Natural killer cell (primary cell): ENCODE measurements at places on chromosomes 16 and 17. TPM values are rescaled to one million over a fixed set of nuclear protein-coding genes. Genes with fewer than 3 reads are reported as not detected.

GRCh38 chr16:85571563-85571812 is 41.6 kb upstream of the GSE1 start:
- no peak for DNase-seq

- no peak for DNase-seq
These were observed 18.6 kb downstream of the CREBBP start for GRCh38 chr16:3861808-3862451.

CDC6 gene
- 4.9 TPM for total RNA-seq

DNA sequence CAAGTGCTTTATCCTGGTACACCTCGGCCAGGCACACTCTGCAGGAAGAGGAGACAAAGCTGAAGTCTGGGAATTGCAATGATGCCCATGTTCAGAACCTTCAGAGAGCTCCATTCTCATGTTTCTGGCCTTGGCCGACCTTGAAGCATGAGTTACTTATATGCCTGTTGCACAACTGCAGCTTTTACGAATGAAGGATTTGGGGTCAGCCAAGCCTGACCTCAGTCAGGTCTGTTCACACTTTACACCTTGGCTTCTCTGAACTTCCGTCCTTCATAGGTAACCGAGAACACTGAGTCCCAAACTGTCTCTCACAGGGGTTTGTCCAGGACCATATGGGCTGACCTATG is 66.7 kb downstream of the GTF3C1 start:
- no peak for DNase-seq

- peak; percentile 41 for DNase-seq
These were observed 878 bp downstream of the TRIM72 start for GRCh38 chr16:31214708-31215286.

GRCh38 chr16:58435779-58436178 is 43.5 kb downstream of the GINS3 start:
- DNase-seq: no peak

GRCh38 chr17:39927929-39928857 is 661 bp downstream of the LRRC3C start:
- no peak for DNase-seq

DNA sequence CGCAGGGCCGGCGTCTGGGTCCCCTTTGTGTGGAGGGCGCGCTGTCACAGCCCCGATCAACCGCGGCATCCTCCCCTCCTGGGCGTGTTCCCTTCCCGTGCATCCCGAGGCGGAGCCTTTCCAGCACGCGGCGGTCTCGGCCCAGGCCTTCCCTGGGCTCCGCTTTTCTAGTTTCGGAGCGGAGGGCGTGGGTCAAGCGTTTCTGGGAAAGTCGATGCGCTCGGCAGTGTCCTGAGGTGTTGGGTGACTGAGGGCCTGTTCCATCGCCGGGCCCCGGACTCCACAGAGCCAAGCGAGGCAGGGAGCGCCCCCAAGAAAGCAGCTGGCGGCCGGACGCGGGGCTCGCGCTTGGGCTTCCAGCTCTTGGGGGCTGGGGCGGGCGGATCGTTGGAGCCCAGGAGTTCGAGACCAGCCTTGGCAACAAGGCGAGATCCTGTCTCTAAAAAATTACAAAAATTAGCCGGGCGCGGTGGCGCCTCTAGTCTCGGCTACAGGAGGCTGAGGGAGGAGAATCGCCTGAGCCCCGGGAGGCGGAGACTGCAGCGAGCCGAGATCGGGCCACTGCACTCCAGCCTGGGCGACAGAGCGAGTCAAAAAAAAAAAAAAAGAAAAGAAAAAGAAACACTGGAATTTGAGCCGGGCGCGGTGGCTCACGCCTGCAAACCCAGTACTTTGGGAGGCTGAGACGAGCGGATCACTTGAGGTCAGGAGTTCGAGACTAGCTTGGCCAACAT is 806 bp downstream of the IFT140 start:
- no peak for DNase-seq

GRCh38 chr16:84853534-84853933 is 33.7 kb downstream of the CRISPLD2 start:
- DNase-seq: no peak

DCTPP1 gene
- 16.9 TPM for total RNA-seq
